ENCODE measurements at places on chromosomes 3 and 15.

- DNase-seq, result no peak
Measured at GRCh38 chr15:91135201-91136130, 35.4 kb downstream of the SV2B start.

GRCh38 chr3:193711964-193712598 lies 119.1 kb downstream of the OPA1 start:
- no peak for DNase-seq

GRCh38 chr3:180619723-180620122 lies 17.8 kb downstream of the TTC14 start:
- DNase-seq, result no peak

DNA sequence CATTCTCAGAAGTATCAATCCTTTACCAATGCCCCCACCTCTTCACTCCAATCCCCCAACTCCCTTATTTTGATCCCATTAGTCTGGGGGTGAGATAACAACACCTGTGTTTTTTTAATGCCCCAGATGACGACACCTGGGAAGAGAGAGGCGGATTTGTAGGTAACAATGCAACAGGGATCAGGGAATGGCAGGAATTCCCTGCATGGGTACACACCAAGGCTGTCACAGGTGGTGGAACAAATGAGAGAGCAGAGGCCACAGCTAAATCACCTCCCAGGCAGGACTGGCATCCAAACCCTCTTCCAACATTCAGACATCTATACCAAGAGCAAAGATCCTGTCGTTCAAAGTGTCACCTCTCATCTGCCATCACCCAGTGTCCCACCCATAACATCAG lies 319.2 kb upstream of the TRIM42 start:
- no peak for DNase-seq

GRCh38 chr3:13051581-13051980 lies 21.6 kb downstream of the IQSEC1 start:
- no peak for DNase-seq

GRCh38 chr3:99674086-99674789 lies 35.8 kb downstream of the COL8A1 start:
- no peak for DNase-seq

DNA sequence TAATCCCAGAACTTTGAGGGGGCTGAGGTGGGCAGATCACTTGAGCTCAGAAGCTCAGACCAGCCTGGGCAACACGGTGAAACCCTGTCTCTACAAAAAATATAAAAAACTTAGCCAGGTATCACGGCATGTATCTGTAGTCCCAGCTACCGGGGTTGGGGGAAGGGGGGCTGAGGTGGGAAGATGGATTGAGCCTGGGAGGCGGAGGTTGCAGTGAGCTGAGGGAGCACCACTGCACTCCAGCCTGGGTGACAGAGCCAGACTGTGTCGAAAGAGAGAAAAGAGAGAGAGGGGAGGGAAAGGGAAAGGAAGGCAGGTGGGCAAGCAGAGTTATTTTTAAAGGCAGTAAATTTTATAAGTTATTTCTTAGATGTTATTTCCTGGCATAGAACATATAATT lies 368.1 kb downstream of the ULK4 start:
- no peak for DNase-seq

- DNase-seq, result no peak
Measured at GRCh38 chr15:90062462-90062932, 39.8 kb downstream of the IDH2 start.

- DNase-seq, result no peak
Measured at GRCh38 chr3:177484206-177484605, 286.9 kb upstream of the TBL1XR1 start.

DNA sequence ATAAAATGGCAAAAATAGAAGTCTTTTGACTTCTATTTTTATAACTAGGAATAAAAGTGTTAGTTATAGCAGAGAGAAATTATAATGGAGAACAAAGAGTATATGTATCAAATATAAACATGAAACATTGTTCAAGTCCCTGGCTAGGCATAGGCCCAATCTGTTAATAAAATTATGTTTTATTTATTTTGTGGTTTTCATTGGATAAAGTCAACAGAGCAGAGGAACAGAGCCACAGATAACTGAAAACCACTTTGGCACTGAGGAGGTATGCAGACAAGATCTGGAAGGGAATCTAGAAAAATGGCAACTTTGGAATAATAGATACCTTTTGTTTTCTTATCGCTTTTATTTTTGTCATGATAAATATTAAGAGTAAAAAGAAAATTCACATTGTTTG lies 50.4 kb upstream of the ICE2 start:
- DNase-seq, result no peak

DNA sequence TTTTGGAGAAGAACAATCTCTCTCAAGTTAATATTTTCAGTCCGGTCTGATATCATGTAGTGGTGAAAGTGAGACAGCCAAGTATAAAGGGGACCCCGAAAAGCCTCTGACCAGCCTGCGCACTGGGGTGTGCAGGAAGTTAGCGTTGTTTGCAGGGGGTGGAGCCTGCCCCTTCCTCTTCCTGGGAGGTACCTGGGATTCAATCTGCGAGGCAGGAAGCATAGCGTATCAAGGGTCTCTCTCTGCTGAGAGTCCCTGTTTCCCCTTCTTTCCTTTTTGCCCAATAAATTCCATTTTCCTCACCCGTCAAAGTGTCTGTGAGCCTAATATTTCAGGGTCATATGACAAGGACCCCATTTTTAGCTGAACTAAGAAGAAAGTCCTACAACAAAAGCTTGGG lies 44.8 kb upstream of the CBLB start:
- no peak for DNase-seq

DNA sequence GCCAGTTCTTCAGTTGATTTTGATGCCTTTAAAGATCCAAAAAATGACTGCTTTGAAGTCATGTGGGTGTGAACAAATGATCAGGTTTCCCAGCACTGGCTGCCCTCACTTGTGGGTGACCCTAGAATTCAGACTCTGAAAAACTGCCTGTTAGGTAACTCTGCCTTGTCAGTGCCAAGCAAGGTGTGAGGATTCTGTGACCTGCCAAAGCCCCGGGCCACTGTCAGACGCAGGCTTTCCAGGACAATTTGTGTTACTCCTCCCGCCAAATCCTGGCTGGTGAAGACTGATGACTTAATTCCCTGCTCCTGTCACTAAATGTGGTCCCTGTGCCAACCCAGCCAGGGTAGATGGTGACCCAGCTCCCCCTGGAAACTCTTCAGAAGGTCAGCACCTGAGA lies 99.2 kb upstream of the PSMD6 start:
- DNase-seq, result no peak

GRCh38 chr15:98755781-98756180 lies 107.4 kb downstream of the IGF1R start:
- no peak for DNase-seq

DNA sequence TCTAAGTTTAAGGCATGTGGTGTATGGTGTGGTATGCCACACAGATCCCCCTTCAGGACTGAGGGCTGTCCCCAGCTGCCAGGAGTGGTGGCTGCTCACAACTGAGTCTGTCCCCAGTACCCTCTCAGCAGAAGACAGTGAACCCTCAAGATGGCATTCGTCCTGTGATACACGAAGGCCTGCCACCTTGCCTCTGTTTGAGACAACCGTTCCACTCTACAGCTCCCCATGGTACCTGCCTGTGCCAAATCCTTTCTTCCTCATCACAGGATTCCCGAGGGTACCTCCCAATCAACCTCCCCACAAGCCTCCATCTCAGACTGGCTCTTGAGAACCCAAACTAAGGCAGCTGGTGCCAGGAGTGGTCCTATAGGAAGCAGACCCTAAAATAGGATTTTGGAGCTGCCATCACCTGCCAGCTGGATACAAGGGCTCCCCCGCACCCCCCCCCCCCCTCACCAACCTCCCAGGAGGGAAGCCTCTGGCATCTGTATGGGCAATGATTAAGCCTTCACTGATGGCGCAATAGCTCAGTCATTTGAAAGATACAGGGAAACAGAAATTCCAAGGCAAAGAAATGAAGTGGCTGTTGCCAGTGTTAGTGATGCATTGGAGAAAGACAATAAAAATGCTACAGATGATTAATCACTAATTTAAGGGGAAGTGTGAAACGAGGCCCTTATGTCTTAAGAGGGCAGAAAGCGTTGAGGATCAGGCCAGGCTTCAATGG lies 230.0 kb upstream of the LYSMD4 start:
- no peak for DNase-seq

All from renal cortex interstitium (tissue), 15 donors.